ENCODE measurements at places on chromosomes 2 and 18.

DNA sequence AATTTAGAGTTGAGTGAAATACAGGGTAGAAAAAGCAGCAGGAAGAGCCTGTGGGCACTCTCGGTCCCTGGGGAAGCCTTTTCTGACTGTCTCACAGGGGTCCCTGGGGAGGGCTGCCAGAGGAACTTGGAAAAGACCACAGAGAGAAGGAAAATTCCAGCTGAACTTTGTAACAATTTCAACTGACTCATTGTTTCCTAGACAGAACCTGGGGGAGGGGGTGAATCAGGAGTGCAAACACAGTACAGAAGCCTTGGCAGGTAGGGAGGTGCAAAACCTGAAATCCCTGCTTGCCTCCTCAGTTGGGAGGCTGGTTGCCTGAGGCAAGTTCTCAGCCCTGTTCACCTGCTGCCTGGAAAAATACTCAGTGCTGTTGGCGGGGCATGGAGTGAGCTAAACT, 106.8 kb downstream of the GRB14 start:
- no peak for DNase-seq

- no peak for DNase-seq
Observed at GRCh38 chr2:129984426-129984825, 5.0 kb downstream of the RAB6C start.

GRCh38 chr2:201254081-201254730, 6.1 kb upstream of the CASP8 start:
- no peak for DNase-seq

- DNase-seq = no peak
Observed at GRCh38 chr2:168816369-168816768, 13.9 kb downstream of the NOSTRIN start.

DNA sequence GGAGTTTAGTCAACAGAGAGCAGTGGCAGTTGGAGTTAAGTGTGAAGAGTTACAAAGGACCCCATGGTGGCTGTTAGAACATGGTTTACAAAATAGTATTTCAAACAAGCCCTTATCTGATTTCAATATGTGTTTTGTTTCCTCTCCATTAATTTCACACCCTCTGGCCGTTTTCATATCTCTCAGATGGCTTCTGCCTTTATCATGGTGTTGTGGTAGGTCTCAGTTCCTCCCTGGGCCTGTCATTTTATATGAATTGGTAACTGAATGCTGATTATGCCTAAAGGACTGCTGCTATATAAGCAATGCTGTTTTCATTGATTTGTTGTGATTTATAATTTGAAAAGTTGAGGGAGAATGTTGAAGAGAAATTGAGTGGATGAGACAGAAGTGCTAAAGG, 686.7 kb downstream of the NYAP2 start:
- DNase-seq = no peak

- no peak for DNase-seq
Observed at GRCh38 chr2:80438686-80439085, 134.1 kb upstream of the LRRTM1 start.

GRCh38 chr2:44230378-44230777, 44.9 kb upstream of the SLC3A1 start:
- no peak for DNase-seq

DNA sequence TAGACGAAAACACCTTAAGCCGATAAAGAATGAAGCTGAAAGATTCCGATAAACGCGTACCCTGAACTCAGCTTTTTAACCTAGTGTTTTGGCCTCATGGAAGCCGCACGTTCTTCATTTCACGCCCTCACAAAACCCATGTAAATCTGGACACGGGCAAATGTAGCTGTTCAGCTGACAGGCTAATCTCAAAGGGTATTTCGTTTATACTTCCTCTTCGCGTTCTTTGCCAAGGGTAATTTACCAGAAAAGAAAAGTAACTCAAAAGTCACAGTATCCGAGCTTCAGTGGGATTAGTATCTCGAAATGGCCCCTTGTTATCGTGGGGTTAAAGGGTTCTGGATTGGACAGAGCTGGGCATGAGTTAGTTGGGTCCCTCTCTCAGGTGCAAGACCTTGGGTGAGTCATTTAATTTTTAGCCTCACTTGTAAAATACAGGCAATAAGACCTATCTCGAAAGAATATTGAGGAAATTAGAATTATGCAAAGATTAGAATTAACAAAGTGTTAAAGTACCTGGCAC, 22.0 kb upstream of the STPG4 start:
- no peak for DNase-seq

DNA sequence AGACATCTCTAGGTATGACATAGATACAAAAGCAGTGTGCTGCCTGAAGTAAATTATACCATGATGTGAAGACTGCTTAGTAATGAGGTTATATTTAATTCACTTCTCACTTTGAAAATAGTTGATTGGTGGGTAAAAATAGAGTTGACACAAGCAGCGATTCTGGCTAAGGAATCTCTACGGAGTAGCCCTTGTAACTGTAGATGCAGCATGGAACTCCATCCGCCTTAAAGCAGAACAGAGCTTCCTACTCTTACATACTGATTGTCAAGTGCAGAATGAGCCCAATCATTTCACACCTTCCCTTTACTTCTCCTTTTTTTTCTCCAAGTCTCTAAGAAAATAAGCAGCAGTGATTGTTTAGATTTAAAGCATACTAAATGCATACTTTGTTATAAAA, 1594.6 kb upstream of the SLC39A10 start:
- DNase-seq = no peak

GRCh38 chr2:37775908-37776250, 104.4 kb upstream of the CDC42EP3 start:
- no peak for DNase-seq

- no peak for DNase-seq
Observed at GRCh38 chr2:175054340-175054739, 49.2 kb upstream of the CHN1 start.

- no peak for DNase-seq
Observed at GRCh38 chr18:51330148-51330547, 132.7 kb upstream of the MEX3C start.

- DNase-seq = peak; percentile 55
Observed at GRCh38 chr18:2964361-2965010, 48.5 kb downstream of the LPIN2 start.

DNA sequence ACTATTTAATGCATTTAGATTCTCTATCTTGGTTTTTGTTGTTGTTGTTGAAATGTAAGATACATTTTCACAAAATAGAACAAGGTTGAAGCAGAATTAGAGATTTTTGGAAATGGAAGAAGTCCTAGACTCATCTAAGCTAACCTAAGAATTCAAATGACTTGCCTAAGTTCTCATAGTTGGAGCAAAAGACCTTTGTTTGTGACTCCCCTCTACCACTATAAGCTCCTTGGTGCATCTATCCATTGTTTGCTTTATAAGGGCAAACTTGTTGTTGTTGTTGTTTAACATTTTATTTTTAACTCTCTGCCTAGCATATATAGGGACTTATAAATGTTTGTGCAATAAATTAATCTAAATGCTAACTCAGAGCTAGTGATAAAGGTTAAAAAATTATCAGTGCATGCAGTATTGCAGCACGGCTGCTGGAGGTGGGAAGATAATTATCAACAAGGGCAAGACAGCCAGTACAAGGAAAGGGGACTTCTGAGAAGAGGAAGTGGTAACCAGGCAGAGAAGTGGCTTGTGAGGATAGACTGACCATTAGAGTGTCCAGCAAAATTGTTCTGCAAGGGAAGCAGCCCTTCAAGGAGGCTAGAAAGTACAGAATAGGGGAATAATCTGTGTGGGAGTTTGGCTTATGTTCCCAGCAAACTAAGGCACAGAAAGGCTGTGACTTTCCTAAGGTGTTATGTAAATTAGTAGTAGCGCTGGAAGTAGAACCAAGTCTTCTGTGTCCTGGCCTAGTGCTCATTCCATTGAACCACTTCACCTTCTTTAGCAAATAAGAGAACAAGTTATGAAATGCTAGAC, 38.1 kb upstream of the ACYP2 start:
- DNase-seq = no peak

GRCh38 chr2:31429040-31429439, 14.5 kb upstream of the XDH start:
- no peak for DNase-seq

DNA sequence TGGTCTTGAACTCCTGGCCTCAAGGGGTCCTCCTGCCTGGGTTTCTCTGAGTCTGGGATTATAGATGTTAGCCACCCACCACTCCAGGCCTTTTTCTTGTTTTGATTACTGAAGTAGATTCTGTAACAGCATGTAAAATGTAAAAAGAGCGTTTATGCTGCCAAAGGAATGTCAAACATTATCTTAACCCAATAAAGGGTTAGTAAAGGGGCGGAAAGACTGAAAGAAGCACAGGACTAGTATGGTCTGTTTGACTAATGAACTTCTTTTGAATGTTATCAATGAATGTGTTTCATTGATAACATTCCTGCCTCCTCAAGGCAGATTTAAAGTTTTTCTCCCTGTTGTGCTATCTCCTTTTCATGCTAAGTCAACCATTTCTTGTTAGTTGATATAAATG, 29.4 kb downstream of the GPD2 start:
- no peak for DNase-seq

DNA sequence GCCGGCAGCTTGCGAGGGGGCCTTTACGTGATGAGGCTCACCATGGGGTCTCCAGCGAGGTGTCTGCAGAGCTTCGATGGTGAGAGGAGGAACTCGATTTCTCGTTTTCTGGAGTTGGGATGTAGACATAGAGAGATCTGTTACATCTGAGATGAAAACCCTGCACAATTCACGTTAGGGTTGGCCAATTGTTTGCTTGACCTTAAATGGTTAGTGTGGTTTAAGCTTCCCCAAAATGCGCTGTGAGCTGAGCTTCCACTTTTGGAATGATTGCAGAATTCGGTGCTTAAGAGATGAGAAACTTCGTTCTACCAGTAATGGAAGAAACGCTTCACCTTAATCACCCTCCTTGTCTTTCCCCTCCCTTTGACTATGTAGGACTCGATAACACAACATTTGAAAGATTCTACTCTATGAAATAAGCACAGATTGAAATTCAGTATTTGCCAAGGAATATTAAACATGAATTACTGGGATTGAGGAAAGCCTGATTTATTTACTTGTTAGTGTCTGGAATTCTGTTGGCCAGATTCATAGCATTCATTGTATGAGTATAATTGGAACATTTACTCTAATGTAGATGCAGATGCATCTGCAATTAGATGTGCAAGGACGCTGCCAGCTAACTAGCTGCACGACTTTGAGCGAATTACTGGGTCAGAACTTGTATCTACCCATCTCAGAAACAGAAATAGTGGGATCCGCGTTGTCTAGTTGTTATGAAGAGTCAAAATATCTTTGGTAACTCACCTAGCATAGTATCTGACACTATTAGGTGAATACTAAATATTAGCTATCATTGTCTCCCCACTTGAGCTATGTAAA, 1.6 kb upstream of the KLF7 start:
- peak; percentile 54 for DNase-seq

- no peak for DNase-seq
Observed at GRCh38 chr2:56806924-56807323, 623.1 kb downstream of the CCDC85A start.

GRCh38 chr2:64763126-64763525, 109.4 kb upstream of the SERTAD2 start:
- no peak for DNase-seq

- DNase-seq = no peak
Observed at GRCh38 chr2:162106146-162106551, 32.1 kb upstream of the DPP4 start.

DNA sequence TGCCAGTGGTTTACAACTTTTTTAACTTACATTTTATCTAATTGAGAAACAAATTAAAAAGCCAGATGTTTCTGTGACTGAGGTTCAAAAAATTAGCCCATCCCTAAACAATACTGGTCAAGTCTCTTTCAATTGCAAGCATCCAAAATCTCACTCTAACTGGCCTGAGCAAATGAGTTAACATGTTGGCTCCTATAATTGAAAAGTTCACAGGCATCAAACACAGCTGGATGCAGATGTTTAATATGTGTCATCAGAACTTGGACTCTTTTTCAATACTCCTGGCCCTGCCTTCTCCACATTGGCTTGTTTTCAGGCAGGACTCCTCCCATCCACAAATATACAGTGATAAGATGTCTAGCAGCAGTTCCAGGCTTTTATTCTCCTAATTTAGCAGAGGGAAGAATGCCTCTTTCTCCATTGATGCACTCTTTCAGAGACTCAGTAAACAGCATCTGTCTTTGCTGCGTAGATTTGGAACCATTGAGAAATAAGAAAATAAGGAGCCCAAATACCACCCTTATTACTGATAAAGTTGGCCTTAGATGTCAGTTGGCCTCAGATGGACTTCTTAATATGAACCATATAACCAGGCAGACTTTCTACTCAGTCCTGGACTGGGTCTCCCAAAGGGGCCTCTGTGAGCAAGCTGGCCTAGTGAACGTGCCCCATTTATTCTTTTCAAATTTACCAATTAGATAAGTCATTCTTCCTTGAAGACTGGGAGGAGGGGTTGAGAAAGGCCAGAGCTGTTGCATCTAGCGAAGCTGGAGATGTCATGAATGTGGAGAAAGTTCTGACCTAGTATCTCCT, 30.4 kb upstream of the FN1 start:
- no peak for DNase-seq

DNA sequence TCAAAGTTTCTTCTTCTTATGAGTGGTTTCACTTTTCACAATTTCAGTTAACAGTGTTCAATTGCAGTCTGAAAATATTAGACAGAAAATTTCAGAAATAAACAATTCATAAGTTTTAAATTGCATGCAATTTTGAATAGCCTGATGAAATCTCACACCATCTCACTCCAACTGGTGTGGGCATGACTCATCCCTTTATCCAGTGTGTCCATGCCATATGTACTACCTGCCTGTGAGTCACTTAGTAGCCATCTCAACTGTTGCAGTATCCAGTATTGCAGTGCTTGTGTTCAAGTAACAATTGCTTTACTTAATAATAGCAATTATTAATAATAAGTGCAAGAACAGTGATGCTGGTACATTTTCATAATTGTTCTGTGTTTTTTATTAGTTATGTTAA, 1202.5 kb downstream of the DSC3 start:
- no peak for DNase-seq

- DNase-seq = no peak
Observed at GRCh38 chr2:4073026-4073569, 369.7 kb downstream of the DCDC2C start.

- no peak for DNase-seq
Observed at GRCh38 chr18:64678048-64678447, 529.2 kb upstream of the LINC00305 start.

DNA sequence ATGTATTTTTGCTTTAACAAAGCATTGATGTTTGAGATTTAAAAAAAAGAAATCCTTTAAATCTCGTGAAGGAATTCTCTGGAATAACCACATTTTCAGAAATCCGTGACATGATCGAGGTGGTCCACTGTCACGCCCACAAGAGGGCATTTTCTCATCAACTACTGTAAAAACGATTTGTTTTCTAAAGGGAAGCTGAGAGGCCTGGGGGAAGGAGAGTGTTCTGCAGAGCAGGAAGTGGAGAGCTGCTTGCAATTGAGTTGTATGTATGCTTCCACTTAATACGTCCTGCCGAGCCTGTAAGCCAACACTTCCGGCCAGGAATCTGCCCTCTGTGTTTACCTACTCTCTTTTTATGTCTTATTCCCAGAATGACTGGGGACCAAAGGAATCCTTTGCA, 19.4 kb downstream of the KLHL29 start:
- DNase-seq = no peak

GRCh38 chr2:204948024-204948763, 402.9 kb downstream of the PARD3B start:
- DNase-seq = no peak
